ENCODE measurements at places on chromosomes 2 and 18. TPM values are rescaled to one million over a fixed set of nuclear protein-coding genes. Genes with fewer than 3 reads are reported as not detected.

Gene TTC27
- 8.0 TPM for polyA plus RNA-seq

Gene LRP2
- polyA plus RNA-seq: 44.7 TPM

Gene GCKR
- polyA plus RNA-seq: not detected

Gene METTL4
- polyA plus RNA-seq: 7.2 TPM

Gene DNAH7
- 3.8 TPM for polyA plus RNA-seq

Gene HOXD12
- not detected for polyA plus RNA-seq

Gene NPHP1
- 18.3 TPM for polyA plus RNA-seq

Gene CFC1
- not detected for polyA plus RNA-seq

Gene XIRP2
- polyA plus RNA-seq: not detected

Gene ELOA2
- polyA plus RNA-seq: not detected

Gene PLCD4
- 30.4 TPM for polyA plus RNA-seq

Gene SMYD1
- polyA plus RNA-seq: not detected

Gene IL1A
- not detected for polyA plus RNA-seq

Gene CABLES1
- polyA plus RNA-seq: 7.6 TPM

Gene STAT4
- polyA plus RNA-seq: 1.2 TPM

Gene VIL1
- 10.5 TPM for polyA plus RNA-seq

Gene GPR45
- polyA plus RNA-seq: not detected

Gene CAVIN2
- polyA plus RNA-seq: 17.9 TPM

Gene TOGARAM2
- 1.4 TPM for polyA plus RNA-seq

Gene BOLL
- not detected for polyA plus RNA-seq

Gene UGT1A5
- polyA plus RNA-seq: not detected

Gene TBC1D8
- 7.4 TPM for polyA plus RNA-seq

Gene LDLRAD4
- 2.3 TPM for polyA plus RNA-seq

Gene HOXD10
- polyA plus RNA-seq: 28.2 TPM

Gene ADGRF3
- 1.8 TPM for polyA plus RNA-seq

Gene ASB18
- not detected for polyA plus RNA-seq

Gene CROCC2
- not detected for polyA plus RNA-seq

Gene TMEM198
- 4.2 TPM for polyA plus RNA-seq

Gene CNDP1
- polyA plus RNA-seq: 2.9 TPM

Gene ALK
- not detected for polyA plus RNA-seq
